ENCODE measurements at places on chromosomes 16 and 17. TPM values are rescaled to one million over a fixed set of nuclear protein-coding genes. Genes with fewer than 3 reads are reported as not detected.

GRCh38 chr17:40320756-40321523 lies 12.0 kb downstream of the RARA start:
- peak; percentile 42 for DNase-seq

COPZ2 gene
- total RNA-seq = 2.3 TPM

GDPD1 gene
- 2.7 TPM for total RNA-seq

SECTM1 gene
- not detected for total RNA-seq

SRRM2 gene
- total RNA-seq = 1,470 TPM

DNA sequence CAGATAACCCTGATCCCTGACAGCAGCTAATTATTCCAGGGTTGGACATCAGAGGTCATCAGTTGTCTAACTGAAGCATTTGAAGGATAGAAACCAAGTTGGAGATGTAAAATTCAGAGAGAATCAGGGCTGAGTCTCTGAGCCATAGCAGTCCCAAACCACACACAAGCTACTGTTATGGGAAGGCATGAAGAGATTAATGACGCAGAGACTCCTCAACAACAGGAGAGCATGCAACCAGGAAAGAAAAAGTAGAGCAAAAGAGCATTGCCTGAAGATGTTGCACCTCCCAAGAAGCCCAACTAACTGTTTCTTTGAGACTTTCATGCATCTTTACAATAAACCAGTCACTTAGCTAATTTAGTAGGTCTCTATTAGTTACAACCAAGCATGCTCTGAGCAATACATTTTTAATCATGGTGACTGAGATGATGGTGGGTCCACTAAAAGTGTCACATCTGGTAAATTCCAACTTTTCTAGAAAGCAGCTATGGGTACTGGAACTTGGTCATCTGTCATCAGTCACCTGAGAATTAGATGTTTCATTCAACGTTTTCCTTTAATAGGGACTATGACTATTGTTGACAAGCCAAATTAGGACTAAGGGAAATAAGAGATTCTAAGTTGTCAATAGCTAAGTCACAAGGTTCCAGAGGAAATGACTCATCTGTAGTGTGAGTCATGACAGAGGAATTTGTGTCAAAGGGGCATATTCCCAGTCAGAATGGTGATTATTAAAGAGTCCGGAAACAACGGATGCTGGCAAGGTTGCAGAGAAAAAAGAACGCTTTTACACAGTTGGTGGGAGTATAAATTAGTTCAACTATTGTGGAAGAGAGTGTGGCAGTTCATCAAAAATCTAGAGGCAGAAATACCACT lies 239.8 kb downstream of the CHD9NB start:
- no peak for DNase-seq

DNA sequence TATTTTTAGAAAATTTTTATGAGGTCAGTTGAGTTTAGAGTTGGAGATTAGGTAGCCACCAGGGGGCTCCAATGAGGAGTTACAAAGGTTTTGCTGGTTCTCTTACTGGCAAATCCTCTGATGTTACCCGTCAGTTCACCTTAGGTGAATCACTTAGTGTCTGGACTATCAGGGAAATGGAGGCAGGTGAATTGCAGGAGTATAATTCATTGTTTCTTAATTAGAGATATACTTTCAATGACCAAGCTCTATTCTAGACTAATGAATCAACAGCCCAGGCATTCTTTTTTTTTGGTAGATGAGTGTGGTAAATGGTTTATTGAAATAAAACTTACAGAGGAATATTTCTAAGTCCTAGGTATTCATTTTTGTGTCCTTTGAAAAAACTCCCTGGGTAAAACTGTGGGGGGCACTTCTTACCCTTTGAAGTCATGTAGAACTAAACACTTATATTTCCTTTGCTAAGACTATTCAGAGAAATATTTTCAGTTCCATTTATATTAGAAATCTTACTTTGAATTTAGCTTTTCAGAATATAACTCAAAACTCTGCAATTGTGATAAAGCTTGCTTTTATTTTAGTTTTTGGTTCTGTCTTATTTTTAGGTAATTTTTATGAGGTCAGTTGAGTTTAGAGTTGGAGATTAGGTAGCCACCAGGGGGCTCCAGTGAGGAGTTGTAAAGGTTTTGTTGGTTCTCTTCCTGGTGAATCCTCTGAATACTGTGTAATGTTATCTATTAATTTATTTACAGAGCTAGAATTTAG lies 17.7 kb downstream of the PSMD11 start:
- peak; percentile 73 for DNase-seq

GRCh38 chr17:50906443-50906842 lies 40.3 kb upstream of the TOB1 start:
- DNase-seq = no peak

DNA sequence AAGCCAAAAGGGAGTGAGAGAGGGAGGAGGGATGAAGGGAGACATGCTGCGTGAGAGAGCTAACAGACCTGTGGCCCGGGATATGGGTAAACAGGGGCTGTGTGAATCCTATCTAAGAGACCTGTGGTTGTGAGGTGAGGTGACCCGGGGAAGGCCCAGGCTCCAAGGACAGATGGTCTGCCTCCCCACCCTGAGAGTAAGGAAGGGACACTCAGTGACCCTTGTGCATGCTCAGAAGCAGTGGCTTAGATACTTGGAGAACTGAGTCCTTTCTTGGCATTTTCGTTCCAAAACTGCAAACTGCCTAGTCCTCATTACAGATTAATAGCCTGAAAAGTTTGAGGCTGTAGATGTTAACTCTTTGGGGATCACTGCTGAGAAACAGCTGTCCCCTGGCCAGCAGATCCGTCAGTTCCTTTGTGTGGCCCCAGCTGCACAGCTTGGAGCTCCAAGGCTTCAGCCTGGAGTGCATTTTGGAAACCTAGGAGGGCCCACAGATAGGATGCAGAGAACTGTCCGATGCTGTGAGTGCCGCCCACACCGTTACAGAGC lies 121.6 kb downstream of the SMG6 start:
- no peak for DNase-seq

DNA sequence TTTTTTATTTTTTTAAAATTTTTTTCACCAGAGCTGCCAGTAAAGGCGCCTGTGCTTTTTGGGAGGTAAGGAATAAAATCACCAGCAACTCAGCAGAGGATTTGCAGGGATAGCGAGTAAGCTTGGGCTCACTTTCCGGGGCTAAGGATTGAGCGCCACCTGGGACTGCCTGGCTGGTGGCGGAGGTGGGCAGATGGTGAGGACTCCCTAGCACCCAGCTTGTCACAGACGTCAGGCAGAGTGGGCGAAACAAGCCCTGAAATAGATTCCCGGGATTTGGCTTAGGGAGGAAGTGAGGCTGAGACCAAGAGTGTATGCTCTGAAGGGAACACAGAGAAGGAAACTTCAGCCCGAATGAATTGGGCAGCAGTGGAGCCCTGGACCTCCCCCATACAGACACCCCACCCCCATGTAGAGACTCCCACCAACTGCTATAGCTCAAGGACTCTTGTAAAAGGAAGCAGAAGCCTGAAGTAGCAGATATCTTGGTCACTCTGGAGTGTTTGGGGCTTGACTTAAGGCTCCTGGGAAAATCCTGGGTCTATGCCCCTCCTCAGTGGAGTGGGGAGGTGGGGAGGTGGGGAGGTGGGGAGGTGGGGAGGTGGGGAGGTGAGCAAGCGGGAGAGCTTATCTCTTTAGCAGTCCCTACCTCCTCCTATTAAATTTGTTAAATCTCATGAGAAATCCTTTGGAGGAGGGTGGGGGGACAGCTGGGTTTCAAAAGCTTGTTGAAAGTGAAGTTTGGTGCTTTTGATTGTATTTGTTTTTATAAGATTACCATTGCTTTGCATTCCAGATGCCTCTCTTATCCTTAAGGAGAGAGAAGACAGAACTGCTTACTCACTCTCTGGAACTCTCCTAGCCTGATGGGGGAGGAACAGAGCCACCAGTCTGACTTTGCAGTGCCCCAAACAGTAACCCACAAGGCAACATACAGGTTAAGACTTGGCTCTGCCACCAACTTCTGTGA lies 8.2 kb downstream of the ARL4D start:
- DNase-seq = no peak

TSNAXIP1 gene
- total RNA-seq = 1.2 TPM

GRCh38 chr16:14358697-14359305 lies 271.3 kb downstream of the PARN start:
- no peak for DNase-seq

GRCh38 chr16:6096931-6097670 lies 999.5 kb upstream of the EEF2KMT start:
- no peak for DNase-seq

HNF1B gene
- total RNA-seq = 1.5 TPM

DNA sequence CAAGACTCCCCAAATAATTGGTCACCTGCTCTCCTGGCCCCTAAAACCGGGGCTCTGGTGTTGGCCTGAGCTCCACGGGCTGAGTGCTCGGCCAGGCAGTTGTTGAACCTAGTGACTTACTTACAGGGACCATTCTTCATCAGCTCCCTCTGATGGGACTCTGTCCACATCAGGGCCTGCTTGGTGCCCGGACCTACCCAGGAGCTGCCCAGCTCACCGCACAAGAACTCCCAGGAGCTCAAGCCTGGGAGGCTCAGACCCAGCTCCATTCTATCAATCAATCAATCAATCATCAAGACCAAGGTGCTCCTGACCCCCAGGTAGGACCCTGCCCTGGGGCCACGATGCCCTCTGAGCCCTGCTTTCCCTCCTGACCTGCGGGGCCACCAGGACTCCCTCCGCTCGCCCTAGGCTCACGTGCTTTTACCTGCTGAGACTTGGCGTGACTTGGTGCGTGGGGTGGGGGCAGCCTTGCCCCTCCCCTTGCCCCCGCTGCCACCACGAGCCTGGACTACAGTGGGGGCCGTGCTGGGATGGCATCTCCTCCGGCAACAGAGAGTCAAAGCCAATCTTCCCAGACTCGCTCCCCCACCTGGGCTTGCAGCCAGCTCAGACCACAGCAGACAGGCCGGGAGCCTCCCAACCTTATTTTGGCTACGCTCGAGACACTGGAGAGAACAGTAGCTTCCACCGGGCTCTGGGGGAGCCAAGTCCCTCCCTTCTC lies 15.7 kb downstream of the IL34 start:
- DNase-seq = no peak

DNA sequence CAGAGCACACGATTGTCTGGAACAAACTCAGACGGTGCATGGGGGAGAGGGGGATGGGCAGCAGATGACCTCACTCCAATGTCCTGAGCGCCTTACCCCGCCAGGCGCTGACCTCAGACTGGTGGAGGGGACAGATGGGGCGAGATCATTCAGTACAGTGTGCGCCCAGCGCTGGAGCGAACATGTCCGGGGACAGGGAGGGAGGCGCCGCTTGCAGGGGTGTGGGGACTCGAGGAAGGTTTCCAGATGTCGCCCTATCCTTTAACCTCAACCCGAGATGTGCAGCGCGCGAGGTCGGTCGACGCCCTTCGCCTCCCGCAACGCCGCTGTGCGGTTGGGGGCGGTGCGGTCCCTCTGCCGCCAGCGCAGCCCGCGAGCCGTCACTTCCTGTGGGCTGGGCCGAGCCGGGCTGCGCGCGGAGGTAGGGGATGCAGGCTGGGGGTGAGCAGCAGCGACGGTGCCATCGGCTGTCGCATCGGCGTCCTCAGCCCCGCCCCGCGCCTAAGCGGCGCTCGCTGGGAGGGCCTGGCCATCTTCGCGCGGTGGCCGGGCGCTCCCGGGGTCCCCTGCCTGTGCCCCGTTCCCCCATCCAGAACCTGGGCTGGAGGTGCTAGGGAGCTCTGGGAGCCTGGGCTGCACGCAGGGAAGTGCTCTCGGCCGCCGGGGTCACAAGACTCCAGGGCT lies 5.3 kb upstream of the CDR2L start:
- DNase-seq = peak; percentile 81

DNA sequence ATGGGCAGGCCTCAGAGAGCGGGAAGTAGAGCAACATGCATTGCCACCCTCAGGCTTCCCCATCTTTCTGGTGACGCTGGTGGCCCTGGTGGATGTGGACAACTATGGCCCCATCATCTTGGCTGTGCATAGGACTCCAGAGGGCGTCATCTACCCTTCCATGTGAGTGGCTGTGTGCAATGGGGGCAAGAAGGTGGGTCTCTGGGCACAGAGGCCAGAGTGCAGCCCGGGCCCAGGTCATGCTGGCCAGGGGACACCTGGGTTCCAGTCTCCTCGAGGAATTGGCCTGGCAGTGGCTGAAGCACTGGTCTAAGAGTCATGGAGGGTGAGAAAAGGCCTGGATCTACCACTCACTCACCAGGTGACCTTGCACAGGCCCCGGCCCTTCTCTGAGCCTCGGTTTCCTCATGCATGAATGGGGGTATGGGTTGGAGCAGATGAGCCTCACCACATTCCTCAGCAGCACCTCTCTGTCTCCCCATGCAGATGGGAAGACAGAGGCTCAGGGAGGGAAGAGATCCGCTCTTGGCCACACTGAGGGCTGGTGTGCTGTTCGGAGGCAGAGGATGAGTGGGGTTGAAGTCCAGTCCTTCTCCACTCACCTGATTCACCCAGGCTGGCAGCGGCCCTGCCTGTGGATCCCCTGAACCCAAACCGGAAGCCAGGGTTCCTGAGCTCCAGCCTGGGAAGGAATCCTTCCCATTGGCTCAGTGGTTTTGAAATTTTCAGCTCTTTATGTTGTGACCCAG lies 7.2 kb upstream of the ADGRG3 start:
- no peak for DNase-seq

GRCh38 chr17:6245301-6246177 lies 175.4 kb downstream of the WSCD1 start:
- no peak for DNase-seq

DNA sequence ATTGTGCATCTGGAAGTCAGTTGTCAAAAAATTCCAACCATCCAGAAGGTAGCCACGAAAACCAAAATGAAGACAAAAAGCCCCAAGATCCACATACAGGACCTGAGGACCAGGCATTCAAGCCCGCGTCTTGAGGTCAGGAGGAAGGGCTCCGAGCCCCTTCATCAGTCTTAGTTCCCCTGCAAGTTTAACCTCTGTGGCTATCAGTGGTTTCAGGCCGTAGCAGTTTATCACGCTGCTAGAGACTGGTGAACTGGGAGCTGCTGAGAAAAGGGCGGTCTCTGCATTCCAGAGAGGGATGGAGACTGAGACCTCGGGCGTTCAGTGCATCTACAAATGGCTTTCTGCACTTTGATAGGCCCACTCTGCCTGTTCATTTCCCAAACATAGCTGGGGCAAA lies 70.6 kb downstream of the IRF8 start:
- DNase-seq = no peak

KRT25 gene
- not detected for total RNA-seq

- no peak for DNase-seq
These were observed 6.9 kb upstream of the KRT19 start for GRCh38 chr17:41534899-41535546.

DNA sequence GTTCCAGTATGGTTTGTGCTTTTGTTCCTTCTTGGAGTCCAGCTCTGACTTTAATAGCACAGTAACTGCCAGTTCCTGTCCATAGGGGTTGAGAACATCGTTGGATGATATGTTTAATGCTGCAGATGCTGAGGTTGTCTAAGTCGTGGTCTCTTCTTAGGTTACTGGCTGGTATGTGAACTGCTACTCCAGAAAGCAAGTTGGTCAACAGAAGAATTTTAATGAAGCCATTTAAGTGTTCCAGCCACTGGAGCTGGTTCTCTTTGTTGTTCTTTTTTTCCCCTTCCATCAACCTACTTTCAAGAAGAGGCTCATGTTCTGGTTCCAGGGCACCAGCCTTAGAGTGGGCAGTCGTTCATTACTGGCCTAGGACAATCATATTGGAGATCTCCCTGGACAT lies 140.3 kb upstream of the TBX2 start:
- no peak for DNase-seq

- no peak for DNase-seq
These were observed 7.8 kb downstream of the ACSF3 start for GRCh38 chr16:89101303-89102040.

Measured in B cell (primary cell).